ENCODE measurements at places on chromosomes 11 and 22.

DNA sequence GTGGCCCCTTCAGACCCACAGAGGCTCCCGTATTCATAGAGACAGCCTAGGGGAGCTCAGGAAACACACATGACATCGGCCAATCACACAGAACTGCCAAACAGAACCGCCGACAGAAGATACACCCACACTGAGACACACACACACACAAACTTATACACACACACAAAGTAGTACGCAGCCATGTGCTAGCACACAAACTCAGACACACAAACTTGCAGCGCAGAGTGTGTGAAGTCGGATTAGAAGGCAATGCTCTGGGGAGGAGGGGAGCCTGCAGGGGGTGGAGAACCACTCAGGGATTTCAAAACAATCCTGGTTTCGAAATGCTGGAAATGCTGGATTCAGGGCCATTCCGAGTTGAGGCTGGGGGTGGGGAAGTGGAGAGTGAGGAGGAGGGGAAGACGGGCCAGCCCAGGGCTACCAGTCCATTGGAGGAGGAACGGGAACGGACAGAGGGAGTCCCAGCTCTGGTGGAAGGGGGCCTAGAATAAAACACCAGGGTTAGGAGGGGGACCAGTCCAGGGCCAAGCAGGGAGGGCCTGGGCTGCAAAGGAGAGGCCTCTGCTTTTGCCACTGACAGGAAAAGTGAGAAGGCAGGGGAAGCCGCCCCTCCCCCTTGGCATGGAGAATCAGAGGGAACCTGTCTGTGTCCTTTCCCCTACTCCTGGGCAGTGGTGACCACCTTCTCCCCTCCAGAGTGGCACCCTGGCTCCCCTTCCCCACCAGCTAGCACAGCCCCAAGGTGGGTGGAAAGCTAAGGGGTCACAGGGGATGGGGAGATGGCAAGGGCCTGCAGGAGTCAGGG is 4.4 kb downstream of the BCL9L start:
- no peak for DNase-seq

DNA sequence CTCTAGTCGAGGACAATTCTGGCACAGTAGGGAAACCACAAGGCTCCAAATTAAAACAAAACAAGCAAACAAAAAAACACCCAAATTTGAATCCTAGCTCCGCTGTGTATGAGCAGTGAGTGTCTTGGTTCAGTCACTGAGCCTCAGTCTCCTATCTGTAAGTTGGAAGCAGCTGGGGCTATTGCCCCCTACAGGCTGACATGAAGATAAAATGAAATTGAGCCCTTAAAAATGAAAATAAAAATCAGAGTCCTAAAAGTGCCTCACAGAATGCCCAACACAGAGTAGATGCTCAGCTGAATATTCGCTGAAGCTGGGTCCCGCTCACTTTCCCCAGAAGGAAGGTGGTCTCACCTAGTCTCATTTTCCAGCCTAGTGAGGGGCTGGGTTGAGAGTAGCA is 65.2 kb downstream of the PDE2A start:
- no peak for DNase-seq

GRCh38 chr11:8811571-8811970 is 99.4 kb upstream of the AKIP1 start:
- DNase-seq, result no peak

GRCh38 chr11:17684550-17684949 is 34.8 kb upstream of the MYOD1 start:
- DNase-seq, result no peak

DNA sequence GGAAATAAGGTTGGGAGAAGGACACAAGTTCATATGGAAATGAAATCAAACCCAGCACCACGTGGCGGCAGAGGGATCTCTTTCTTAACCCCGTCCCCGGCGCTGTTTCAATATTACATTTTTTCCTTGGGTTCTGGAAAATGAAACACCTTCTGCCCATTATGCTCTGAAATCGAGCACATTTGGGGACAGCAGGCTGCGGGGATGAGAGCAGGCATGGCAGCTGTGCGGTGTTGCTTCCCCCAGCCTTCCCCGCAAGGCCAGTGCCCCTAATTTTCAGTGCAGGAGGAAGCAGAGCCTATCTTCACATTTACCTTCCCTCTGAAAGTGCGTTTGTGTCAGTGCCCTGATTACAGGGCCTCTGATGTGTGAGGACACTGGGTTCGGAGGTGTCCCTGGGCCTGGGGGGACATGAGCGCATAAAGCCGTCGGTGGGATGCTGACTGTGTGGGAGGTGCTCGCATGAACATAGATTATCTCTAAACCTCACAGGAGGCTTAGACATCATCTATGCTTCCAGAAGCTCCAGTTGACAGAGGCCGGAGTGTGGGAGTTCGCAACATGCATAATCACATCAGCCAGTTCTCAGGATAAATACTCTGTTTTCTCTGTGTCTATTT is 921.3 kb downstream of the BRD1 start:
- DNase-seq, result no peak

GRCh38 chr11:128915149-128915521 is 24.0 kb downstream of the KCNJ5 start:
- DNase-seq, result no peak

- no peak for DNase-seq
These were observed 21.8 kb downstream of the DCUN1D5 start for GRCh38 chr11:103070142-103070541.

DNA sequence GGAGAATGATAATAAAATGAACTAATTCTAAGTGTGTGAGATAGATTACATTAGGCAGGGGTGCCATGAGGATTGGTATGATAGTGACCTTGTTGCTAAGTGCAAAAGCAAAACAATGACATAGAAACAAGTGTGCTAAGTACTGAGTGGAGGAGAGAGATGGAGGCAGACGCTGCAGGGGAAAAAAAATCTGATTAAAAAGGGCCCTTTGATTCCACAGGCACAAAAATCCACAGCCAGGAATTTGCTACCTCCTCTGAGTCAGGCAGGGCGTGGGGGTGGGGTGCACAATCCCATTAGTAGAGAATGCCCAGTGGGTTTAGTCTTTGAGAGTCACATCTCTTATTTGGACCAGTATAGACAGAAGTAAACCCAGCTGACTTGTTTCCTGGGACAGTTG is at the start of gene CNTF:
Gene CNTF (plus strand): TSS at position 322 of the 400 bp plus-strand sequence. CDS start 88 bp downstream, outside the sequence.
- no peak for DNase-seq

DNA sequence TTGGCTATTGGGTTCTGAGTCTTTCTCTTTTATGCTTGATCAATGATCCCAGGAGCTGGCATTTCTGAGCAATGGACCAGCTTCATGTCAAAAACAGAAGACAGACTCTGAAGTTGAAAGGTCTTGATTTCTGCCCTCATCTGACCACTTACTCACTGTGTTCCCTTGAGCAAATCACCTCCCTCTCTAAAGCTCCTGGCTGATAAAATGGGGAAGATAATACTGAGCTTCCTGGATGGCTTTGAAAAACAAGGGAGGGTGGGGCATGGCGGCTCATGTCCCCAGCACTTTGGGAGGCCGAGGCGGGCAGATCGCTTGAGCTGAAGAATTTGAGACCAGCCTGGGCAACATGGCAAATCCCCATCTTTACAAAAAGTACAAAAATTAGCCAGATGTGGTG is 6.4 kb downstream of the FAM83F start:
- DNase-seq, result no peak

DNA sequence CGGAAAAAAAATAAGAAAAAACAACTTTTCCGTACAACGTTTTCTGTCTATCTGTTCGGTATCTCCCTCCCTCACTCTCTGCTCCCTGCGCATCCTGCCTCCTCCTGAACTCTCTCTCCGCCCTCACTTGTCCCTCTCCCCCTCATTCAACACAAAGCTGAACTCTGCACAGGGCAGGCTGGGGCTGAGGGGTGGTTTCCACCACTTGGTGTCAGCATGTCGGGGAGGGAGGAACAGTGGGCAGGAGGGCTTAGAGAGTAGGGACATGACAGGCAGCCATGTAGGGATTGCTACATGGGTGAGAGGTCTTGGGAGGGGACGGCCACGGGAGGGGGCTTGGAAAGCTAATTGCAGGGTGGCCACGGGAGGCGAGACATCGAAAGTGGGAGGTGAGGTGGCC is 17.6 kb downstream of the SLC22A12 start:
- DNase-seq, result no peak

DNA sequence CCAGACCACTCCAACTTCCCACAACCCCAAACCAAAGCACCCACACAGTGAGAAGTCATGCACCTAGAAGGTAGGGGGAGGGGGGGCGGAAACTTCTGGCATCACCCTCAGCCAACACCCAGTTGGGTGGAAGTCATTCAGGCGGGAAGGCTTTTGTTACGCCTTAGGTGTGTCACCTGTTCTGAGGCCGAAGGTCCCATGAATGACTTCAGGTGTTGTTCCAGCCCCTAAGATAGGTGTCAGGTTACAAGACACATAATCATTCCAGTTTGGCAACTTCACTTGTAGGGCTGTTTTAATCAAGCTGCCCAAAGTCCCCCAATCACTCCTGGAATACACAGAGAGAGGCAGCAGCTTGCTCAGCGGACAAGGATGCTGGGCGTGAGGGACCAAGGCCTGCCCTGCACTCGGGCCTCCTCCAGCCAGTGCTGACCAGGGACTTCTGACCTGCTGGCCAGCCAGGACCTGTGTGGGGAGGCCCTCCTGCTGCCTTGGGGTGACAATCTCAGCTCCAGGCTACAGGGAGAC is at the start of gene TMPRSS4:
Gene TMPRSS4 (plus strand): TSS at position 325 of the 528 bp plus-strand sequence. CDS start 225 bp downstream, outside the sequence.
- no peak for DNase-seq

GRCh38 chr11:7494086-7494745 is 8.9 kb downstream of the OLFML1 start:
- DNase-seq, result no peak

DNA sequence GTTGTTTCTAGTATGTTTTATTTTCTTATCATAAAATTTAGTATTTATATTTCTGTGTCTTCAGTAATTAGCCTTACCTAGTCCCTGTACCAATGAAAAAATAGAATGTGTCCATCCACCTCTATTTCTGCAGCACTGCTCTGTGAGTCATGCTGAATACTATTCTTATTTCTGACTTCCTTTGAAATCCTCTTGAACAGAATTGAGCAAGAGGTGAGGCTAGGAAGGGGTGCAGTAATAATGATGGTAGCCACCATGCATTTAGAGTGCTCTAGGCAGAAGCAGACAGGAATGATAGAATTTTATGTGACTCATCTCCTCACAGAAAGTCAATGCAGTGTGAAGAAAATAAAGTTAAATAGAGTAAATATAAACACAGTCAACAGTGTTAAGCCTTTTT is 60.0 kb downstream of the OR10A6 start:
- no peak for DNase-seq

GRCh38 chr11:95512682-95513081 is 276.9 kb downstream of the FAM76B start:
- DNase-seq, result no peak

DNA sequence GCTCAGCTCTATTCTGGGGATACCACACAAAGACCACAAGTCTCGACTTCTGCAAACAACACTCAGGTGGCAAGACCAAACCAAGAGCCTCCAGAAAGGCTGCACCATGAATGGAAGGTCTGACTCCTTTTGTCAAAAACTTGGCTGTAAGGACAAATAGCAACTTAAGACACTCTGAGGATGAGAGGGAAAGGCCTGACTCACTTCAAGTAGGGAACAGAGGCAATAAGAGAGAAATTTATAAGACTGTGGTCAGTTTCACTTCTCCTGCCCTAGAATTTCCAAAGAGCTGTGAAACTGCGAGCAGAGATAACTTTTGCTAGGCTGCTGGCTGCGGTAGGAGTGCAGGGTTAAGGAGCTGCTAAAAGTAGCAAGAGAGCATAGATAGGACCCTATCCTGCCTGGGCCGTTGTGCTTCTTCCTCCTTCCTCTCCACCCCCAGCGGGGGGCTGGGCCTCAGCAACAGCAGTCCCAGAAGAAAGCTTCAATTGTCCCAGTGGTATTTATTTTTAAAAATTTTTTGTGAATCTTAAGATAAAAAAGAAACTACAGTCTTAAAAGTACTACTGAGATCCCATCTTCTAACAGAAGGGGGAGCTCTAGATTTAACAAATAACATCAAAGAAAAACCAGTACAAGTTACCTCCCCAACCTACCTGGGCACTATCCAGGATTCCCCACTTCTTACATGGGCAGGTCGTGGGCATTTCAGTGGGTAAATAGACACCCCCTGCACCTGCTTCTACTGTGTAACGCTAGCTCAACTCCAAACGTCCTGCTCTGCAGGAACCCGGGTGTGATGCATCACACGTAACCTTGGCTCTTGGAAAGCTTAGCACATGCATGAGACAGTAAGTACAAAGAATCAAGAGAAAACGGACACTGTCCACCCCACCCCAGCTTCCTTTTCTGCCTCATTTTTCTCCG is 66.4 kb downstream of the SGSM3 start:
- DNase-seq, result no peak

GRCh38 chr22:50039669-50040443 is 18.2 kb downstream of the TTLL8 start:
- no peak for DNase-seq

- DNase-seq, result no peak
These were observed 3.4 kb upstream of the NXPE1 start for GRCh38 chr11:114563077-114563476.

GRCh38 chr22:18056807-18057474 is 20.8 kb upstream of the PEX26 start:
- no peak for DNase-seq

DNA sequence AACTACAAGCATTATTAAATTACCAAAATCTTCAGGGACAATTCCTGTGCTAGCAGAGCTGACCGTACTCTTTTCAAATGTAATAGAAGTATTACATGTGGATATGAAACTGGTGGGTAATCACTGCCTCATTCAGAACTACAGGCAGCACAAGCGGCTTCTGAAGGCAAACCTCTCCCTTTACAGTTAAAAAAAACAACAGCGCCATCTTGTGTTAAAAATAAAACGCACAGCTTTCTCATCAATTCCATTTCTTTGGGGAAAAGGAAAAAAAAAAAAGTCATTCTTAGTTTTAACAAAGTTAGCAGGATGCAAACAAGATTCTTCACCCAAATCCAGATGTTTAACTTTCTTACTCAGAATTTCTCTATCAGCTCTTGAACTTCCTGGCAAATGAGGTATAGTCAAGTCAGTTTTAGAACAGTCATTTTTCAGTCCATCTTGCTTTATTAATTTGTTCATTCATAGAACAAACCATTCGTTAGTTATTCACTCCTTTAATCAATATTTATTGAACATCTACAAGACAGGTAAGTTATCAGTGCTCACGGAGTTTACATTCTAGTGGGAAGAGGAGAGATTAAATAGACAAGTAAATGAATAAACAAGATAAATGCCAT is 331.8 kb upstream of the MPPED2 start:
- DNase-seq, result no peak

- DNase-seq, result no peak
These were observed 6.4 kb downstream of the E2F8 start for GRCh38 chr11:19234231-19234817.

- no peak for DNase-seq
These were observed 192.5 kb downstream of the DDX10 start for GRCh38 chr11:108857382-108857781.

- DNase-seq, result no peak
These were observed 11.3 kb downstream of the EED start for GRCh38 chr11:86255896-86256295.
